ENCODE measurements at places on chromosomes 11 and 22. TPM values are rescaled to one million over a fixed set of nuclear protein-coding genes. Genes with fewer than 3 reads are reported as not detected.

- DNase-seq, result no peak
Measured at GRCh38 chr11:86140334-86140990, 71.6 kb upstream of the PICALM start.

DNA sequence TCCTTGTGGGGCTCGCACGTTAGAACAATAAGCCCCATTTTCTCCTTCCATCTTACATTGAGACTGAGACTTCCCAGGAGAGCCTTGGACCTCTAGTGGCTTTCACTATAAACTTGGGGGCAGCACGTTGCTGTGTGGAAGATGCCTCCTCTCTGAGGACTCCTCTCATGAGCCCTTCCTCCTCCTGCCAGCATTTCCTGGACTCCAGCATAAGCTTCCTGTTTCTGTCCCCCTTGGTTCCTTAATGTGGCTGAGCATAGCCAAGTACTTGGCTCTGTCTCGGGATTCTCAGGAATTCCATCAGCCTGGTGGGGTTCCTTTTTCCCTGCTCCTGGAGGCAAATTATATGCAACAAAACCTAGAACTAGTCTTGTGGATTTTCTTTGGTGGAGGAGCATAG is 38.8 kb upstream of the UBASH3B start:
- no peak for DNase-seq

- DNase-seq, result no peak
Measured at GRCh38 chr11:105181100-105181499, 41.5 kb upstream of the CARD18 start.

Gene NCR3LG1
- polyA plus RNA-seq, result 0.71 TPM

Gene C11orf42
- polyA plus RNA-seq, result not detected

All from kidney (tissue), 22 donors.